ENCODE measurements at places on chromosomes 3 and 15.
A peak's percentile ranks its signal among the peaks of the same experiment; 100 is the strongest.

- no peak for DNase-seq
Measured at GRCh38 chr15:50123861-50124557, 5.0 kb upstream of the ATP8B4 start.

DNA sequence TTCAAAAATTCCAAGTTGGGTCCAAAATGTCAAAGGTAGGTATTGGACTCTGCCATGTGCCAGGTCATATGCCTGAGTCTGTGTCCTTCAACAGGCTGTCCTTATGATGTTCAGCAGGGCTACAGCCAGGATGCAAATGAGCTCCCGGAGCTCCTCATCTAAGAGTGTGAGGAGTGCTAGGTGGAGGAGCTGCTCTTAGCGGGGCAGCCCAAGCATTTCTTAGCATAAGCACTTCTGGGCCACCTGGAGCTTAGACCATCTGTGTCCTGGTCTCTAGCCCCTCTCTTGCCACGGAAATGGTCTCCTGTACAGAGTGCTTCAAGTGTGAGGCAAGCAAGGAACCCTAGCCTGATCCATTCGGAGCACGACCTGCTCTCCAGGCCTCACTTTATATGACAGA, 64.6 kb upstream of the PRR23C start:
- DNase-seq, result no peak

DNA sequence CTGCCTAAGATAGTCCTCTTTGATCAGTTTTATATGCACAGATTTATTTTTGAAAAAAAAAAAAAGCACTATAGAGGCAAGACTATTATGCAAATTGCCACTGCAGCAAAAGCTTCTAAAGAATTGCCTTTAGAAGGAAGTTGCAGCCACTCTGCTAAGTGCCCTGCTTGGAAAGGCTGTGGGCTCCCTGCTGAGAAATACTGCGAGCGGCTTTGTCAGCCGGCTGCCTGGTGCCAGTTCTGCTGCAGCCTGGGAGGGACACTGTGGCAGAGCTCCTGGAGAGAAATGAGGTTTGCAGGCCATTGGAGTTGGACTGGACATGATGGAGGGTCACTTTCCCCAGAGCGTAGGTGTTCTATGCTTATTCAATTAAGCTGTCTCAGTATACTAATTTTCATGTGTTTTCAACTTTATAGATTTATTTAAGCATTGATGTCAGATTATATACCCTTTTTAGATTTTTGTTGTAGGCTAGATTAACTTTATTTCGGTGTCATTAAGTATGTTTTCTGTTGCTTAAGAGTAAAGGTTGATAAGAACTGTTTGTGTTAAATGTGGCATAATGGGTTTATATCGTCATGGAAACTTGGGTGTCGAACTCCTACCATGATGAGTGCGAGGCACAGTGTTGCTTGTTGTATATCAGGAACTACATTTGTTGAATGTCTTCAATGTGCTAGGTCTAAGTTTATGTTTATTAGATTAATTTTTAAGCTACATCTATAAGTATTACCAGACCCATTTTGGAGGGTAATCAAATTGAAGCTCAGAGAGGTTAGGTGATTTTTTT, 6.6 kb downstream of the MAP2K5 start:
- no peak for DNase-seq

DNA sequence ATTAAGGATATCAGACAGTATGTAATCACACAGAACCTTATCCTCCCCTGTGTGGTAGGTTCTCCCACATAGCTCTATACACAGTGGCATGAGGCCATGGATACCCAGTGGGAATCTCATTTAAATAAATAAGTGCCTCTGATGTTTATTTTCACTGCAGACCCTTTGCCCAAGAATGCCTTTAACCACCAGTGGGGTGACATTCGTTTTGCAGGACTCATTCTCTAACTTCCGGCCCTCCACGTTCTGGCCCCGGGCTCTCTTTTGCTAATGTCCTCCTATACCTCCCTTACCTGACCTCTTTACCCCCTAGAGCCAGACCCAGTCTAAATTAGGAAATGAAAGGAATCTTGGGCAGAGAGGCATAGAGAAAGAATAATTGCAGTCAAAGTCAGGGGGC, 8.3 kb downstream of the CCDC80 start:
- no peak for DNase-seq

GRCh38 chr3:190862209-190863118, at the start of gene GMNC:
Gene GMNC (minus strand): TSS chr3:190862694. CDS start chr3:190862615, 79 bp downstream.
- DNase-seq, result peak; percentile 89

Data from spleen (tissue), 13 donors.